ENCODE measurements at places on chromosomes 11 and 22.

GRCh38 chr11:92804388-92804966, 165.0 kb upstream of the MTNR1B start:
- no peak for DNase-seq

- no peak for DNase-seq
These were observed 234.3 kb upstream of the NARS2 start for GRCh38 chr11:78808923-78809322.

- no peak for DNase-seq
These were observed 265.7 kb downstream of the OR4C45 start for GRCh38 chr11:50298182-50298988.

- peak; percentile 92 for DNase-seq
These were observed 8.7 kb downstream of the PRR5 start for GRCh38 chr22:44710474-44711240.

- DNase-seq = peak; percentile 52
These were observed 37.0 kb upstream of the DNAJB7 start for GRCh38 chr22:40898850-40899357.

- no peak for DNase-seq
These were observed 5.1 kb upstream of the SCARF2 start for GRCh38 chr22:20442485-20443284.

GRCh38 chr22:32804531-32805360, 3.2 kb downstream of the TIMP3 start:
- DNase-seq = no peak

- no peak for DNase-seq
These were observed 35.1 kb downstream of the LINC01488 start for GRCh38 chr11:69516526-69516925.

GRCh38 chr11:66686801-66687750, 9.4 kb upstream of the RBM4B start:
- no peak for DNase-seq

- DNase-seq = peak; percentile 44
These were observed 116.7 kb upstream of the SERPIND1 start for GRCh38 chr22:20656902-20657836.

DNA sequence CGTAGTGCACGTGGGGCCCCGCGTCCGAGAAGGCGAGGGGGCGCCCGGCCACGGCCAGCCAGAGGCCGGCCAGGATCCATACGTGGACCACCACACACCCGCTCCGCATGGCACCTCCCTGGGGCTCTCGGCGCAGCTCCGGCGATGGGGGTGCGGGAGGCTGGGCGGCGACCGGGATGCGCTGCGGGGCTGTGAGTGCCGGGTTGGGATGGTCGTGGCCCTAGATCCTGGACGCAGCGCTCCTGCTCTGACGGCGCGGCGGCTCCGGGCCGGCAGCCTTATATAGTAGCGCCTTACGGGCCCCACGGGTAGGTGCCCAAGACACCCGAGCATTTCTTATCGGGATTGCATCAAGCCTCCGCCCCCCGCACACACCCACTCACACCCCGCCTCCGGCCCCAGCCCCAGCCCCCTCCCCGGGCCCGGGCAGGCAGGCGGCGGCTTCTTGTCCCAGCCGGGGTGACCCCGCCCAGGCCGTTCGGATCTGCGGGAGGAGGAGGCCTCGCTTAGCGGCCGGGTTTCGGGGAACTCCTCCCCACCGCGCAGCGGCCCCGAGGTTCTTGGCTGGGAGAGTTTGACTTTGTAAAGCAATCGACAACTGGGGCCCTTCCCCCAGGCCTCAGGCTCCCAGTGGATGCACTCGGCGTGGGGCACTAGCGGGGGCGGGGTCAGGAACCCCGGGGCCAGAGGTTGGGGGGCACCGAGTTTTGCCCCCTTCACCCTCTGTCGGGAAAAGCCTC, at the start of gene FGF19:
FGF19 (minus strand) TSS at position 255 of the 740 bp plus-strand sequence; CDS start at position 109, 146 bp downstream.
- peak; percentile 88 for DNase-seq

GRCh38 chr11:41404109-41404508, 55.3 kb downstream of the LRRC4C start:
- DNase-seq = no peak

DNA sequence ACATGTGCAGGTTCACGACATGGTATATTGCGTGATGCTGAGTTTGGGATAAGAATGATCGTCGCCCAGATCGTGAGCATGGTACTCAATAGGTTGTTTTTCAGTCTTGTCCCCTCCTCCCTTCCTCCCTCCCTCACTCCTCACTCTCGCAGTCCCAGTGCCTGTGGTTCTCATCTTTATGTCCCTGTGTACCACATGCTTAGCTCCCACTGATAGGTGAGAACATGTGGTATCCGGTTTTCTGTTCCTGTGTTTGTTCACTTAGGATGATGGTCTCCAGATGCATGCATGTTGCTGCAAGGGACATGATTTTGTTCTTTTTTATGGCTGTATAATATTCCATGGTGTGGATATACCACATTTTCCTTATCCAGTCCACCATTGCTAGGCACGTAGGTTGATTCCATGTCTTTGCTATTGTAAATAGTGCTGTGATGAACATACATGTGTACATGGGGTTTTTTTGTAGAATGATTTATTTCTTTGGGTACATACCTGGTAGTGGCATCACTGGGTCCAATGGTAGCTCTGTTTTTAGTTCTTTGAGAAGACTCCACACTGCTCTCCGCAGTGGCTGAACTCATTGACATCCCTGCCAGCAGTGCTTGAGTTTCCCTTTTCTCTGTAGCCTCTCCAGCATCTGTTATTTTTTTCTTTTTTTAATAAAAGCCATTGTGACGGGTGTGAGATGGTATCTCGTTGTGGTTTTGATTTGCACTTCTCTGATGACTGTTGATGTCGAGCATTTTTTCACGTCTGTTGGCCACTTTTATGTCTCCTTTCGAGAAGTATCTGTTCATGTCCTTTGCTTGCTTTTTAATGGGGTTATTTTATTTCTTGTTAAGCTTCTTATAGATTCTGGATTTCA, 16.4 kb downstream of the ZBED4 start:
- no peak for DNase-seq

GRCh38 chr11:83938148-83938547, 652.0 kb upstream of the CCDC90B start:
- no peak for DNase-seq

GRCh38 chr22:42432020-42432596, at the start of gene NFAM1:
TSS of gene NFAM1 (minus strand) at chr22:42432403. CDS start at chr22:42432357, 46 bp downstream.
- no peak for DNase-seq

GRCh38 chr22:41574847-41575381, 14.1 kb downstream of the CSDC2 start:
- no peak for DNase-seq

DNA sequence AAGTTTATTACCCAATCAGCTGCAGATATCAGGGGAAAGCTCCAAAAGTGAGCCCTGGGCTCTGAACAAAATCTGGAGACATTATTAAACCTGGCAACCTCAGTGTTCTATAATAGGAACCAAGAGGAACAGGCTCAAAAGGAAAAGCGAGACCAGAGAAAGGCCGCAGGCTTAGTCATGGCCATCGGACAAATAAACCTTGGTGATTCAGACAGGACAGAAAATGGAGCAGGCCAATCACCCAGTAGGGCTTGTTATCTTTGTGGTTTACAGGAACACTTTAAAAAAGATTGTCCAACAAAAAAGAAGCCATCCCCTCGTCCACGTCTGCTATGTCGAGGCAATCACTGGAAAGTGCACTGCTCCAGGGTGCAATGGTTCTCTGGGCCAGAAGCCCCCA, 7.7 kb upstream of the PANX1 start:
- no peak for DNase-seq

- DNase-seq = no peak
These were observed 1.4 kb upstream of the TAGLN start for GRCh38 chr11:117197516-117198456.

DNA sequence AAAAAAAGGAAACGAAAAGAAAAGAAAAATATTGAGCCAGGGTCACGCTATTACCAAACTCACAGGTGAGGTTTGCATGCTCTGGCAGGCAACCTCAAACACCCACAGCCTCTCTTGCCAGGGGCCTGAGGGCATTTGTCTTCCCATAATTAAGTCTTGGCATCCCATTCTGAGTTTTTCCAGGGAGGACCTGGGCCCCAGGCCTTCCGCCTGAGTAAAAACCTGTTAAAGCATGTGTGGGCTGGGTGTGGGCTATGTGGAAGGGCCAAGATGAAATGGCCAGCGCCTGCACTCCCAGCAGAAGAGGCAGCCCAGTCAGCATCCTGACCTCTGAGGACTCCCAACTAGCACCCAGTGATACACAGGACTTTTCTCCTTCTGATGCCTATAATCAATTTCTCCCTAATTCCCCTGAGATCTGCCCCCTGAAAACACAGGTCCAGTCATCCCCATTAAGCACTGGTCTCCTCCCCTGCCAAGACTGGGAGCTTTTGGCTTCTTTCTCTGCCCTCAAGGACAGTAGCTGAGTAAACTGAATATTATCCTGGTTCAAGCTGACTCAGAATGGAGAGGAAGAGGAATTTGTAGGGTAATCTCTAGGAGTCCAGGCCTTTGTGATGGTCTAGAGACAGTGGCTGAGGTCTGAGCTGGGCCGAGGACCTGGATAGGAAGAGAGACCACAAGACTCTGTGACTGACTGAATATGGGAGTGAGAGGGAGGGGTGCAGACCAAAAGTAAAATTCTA, 35.6 kb upstream of the ACER3 start:
- no peak for DNase-seq

GRCh38 chr11:126217491-126217890, 5.9 kb downstream of the FAM118B start:
- DNase-seq = no peak

- DNase-seq = no peak
These were observed 14.1 kb downstream of the AASDHPPT start for GRCh38 chr11:106091480-106092123.

GRCh38 chr11:2761131-2762030, 61.6 kb upstream of the KCNQ1OT1 start:
- no peak for DNase-seq

Measured in SW480 (cell line).